SK-N-SH (cell line): ENCODE measurements at places on chromosomes 3 and 15.

DNA sequence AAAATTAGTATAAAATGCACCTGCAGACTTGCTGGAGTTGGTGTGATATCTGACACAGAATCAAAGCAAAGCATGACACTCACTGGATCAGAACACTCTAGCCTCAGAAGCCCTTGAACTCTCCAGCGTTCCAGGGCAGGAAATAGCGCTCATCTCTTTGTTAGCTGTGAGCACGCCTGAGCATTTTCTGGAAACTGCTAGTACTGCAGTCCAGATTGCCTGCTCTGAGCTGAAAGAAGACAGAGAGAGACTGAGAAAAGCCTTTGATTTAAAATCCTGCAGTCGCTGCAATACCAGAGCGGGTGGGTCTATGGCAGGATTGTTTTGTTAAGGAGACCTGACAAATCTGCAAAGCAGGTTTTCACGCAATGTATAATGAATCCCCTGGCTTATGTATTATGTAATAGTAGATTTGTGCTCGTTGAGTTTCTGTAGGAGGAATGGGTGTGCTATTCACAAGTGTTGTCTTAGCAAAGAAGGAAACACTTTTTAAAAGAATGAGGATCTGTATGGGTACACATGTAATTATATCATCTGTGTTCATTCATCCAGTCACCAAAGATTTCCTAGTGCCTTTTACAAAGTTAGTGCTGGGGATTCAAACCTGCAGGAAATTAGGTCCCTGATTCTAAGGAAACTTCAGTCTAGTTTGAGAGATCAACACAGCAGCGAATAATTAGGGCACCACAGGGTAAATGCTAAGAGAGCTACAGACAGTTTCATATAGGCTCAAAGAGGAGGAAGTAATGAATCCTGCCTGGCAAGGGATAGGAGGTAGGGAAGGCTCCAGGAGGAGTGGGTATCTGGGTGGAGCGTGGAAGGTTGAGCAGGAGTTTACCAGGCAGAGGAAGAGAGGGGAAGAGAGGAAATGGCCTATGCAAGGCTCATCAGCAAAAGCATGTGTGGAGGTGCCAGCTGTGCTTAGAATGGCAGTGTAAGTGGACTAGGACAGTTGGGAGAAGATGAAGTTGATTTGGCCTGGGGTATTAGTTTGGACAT, 26.1 kb upstream of the MGLL start:
- no peak for DNase-seq

DNA sequence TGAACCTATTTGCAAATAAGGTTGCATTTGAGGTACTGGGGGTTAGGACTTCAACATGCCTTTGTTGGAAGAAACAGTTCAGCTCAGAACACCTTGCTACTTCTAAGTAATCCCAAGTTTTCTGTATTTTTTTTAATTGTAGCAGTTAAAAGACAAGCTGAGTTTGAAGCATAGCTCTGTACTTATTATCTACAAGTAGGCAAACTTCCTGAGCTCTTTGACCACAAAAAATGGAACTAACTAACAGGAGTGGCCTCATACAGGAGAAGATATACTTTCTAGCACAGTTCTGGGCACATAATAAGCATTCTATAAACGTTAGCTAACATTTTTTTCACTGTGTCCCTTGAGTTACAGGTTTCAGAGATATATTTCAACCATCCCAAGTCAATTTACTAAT, 159.2 kb downstream of the CHST2 start:
- no peak for DNase-seq

GRCh38 chr15:48059791-48060190, 61.0 kb upstream of the SLC24A5 start:
- DNase-seq = no peak

- DNase-seq = no peak
Measured at GRCh38 chr3:180252683-180253082, 215.9 kb upstream of the PEX5L start.

GRCh38 chr3:131714585-131715220, 211.9 kb upstream of the MRPL3 start:
- no peak for DNase-seq

DNA sequence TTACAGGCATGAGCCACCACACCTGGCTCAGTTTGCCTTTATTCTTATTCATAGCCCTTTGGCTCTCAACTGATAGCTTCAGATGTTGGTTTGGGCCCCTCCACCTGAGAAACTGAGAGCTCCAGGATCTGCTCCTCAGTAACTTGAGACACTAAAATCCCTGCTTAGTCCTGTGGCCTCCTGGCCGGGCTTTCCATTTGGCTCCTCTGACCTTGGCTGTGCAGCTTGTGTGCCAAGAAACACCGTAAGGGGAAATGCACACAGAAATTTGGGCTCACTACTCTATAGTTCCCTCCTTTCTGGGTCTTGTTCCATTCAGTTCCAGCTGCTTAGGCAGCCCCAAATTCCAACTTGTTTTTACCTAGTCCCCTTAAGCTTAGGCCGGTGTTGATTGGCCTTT, 24.9 kb downstream of the NIPA2 start:
- no peak for DNase-seq

- DNase-seq = no peak
Measured at GRCh38 chr3:194305356-194306108, 45.6 kb downstream of the CPN2 start.

GRCh38 chr3:129282727-129283327, 4.2 kb downstream of the HMCES start:
- DNase-seq = no peak

DNA sequence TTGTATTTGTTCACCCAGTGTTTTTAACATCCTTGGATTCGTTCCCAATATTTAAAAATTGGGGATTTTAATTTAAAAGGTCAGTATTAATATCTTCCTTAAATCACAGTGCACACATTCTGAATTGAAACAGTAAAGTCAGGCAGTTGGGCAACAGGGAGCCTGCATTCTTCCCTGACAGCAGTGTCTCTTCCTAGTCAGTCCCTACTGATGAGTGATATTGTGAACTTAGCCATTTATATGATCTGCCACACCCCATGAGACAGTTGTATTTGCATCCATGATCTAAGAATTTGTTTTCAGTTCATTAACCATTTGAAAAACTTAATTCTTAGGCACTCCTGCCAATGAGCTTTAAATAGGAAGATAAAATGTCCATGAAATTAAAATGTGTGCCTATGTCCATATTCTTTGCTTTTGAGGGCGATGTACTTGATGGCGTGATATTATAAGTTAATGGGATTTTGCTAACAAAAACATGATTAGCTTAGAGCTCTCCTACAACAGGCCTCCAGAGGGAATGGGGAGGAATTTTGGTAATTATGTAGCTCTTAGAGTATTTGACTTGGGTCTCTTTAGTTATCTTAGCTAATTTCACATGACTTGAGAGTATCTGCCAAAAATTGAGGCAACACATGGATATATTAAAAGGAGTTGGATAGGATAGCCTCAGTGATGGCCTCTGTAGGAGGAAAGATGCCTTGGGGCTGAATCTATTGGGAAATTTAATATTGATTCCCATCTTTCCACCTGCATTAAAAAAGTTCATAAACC, 219.3 kb downstream of the PTPRG start:
- no peak for DNase-seq

DNA sequence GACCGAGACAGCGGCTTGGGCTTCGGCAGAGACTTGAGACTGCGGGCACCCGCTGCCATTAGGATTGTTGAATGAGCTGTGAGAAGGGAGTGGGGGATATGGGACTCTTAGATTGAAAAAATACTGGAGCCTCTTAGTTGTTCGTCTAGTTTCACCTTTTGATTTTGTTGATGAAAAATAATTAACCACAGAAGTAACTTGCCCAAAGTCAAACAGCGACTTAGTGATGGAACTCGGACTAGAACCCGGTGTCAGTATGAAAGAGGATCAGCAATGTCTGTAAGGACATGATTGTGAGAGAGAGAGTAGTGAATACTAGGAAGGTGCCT, 510 bp upstream of the GOLGB1 start:
- no peak for DNase-seq

DNA sequence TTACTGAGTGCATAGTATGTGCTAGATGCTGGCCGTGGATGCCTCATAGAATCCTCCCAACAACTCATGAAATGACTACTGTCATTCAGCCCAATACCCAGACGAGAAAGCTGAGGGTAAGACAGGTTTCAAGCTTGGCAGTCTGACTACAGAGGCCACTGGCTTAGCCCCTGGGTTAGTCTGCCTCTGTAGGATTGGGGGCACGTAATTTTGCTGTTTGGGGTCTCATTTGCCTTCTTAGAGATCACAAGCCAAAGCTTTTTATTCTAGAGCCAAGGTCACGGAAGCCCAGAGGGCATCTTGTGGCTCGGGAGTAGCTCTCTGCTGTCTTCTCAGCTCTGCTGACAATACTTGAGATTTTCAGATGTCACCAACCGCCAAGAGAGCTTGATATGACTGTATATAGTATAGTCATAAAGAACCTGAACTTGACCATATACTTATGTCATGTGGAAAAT, 1.0 kb upstream of the CCR5 start:
- no peak for DNase-seq

DNA sequence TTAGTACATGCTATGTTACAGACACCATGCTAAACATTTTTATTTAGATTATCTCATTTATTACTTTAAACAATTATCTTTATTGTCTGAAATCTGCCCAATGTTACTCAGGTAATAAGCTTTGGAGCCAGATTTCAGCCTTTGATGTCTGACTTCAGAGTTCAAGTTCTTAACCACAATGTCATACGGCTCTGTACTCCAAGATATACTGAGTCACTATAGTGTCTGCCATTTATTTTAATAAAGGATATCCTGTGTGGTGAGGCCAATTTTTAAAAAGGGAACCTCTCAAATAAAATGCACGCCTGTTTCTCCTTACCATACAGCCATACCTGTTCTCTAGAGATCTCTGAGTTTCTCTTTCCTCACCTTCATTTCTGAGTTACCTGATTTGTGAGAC, 193.1 kb downstream of the EPHA3 start:
- no peak for DNase-seq

GRCh38 chr3:187870360-187871203, 125.3 kb upstream of the BCL6 start:
- no peak for DNase-seq

DNA sequence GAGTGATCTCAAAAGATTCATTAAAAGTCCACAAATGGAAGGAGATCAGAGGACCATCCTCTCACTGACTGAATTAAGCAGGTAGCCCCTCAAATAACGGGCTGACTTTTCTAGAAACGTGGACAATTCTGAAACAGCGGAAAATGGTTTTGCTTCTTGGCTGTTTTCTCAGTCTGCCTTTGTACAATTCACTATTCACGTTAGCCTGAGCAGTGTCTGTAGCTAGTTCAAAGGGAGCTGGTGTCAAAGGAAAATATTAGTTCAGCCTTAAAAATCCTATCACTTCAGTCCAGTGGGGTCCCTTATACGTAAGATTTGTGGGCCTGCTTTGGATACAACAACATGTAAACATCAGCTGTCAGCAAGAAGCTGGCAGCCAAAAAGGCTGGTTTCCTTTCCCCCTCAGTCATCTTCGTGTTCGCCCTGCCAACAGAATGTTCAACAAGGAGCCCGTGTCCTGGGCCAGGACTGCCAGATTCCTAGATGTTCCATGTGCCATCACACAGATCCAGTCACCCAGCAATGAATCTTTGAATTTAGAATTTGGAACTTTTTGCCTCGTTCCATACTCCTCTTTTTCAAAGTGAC, 19.3 kb downstream of the LMCD1 start:
- no peak for DNase-seq

DNA sequence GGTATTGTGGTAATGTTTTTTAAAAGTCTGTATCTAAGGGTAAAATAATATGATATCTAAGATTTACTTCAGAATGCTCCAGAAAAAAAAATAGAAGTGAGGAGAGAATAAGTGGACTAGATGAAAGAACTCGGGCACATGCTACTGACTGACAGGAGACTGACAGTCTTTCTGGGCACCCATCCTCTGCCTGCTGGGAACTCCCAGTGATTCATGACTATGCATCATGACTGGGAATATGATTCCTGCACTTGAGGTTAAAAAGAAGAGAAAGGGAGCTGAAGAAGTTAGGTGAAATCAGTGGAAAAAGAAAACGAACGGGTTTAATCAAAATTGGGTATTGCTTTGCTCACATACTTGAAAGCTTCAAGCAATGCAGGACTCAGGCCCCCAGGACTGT, 35.7 kb upstream of the SPSB4 start:
- no peak for DNase-seq

DNA sequence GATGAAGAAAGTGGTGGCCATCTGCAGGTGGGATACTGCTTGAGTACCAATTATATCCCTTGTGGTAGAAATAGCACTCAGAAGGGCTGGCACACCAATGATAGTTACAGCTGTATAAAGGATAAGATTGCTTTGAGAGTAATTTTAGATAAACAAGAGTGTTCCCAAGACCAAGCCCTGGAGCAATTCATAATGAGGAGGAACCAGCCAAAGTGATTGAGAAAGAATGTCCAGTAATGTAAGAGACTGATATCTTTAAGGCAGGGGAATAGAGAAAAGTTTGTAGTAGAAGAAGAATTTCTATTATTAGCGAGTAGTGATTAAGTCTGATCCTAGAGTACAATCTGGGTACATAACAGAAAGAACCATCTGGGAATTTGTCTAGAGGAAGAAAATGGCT, 945.1 kb downstream of the OTOL1 start:
- no peak for DNase-seq

DNA sequence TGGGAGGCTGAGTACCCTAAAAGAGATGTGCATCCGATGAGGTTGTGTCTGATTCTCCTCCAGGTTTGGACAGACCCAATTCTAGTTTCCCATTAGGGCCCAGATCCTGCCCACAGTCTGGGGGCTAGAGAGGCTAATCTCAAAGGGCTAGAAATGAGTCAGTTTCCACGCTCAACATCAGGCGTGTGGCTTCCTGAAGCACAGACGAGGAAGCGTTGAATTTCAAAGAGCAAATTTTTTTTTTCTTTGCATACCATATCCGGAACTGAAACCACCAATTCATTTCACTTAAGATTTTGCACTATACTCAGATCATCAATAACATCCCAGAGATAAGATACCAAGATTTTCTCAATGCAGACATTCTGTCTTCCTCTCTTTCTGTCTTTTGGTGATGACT, 173.8 kb upstream of the BCL6 start:
- no peak for DNase-seq

DNA sequence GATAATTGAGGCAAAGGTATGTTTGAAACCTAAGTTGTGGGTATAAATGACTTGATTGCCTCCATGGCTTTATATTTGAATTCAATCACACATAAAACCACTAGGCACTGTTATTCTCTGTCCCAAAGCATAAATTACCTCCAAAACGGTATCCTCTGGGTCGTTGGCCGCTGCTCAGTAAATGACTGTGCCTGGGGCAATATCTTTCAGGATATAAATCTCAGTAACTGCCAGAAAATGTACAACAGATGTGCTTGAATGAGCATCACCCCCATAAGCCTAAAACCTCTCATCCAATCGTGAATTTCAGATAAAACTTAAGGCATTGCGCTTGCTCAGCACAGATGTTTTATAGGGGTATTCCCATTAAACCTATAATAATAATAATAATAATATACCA, 19.0 kb upstream of the C3orf49 start:
- peak; percentile 58 for DNase-seq
